ENCODE measurements at places on chromosomes 5 and 9.

DNA sequence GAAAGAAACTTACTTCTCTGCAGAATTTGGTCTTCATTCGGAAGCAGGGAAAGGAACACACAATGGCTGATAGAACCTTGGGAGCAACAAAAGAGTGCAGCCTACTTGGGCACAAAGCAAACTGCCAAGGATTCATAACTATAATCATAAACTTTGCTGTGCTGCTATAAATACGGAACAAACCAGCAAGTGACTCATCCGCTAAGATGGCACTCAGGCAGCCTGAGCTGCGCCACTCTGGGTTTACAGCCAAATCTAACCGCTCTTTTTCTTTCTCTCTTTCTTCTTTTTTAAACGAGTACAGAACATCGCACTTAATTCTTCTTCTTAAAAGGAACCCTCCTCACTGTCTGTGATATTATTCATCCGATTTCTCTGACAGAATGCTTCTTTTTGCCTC lies 81.1 kb downstream of the PTPN3 start:
- DNase-seq = no peak

DNA sequence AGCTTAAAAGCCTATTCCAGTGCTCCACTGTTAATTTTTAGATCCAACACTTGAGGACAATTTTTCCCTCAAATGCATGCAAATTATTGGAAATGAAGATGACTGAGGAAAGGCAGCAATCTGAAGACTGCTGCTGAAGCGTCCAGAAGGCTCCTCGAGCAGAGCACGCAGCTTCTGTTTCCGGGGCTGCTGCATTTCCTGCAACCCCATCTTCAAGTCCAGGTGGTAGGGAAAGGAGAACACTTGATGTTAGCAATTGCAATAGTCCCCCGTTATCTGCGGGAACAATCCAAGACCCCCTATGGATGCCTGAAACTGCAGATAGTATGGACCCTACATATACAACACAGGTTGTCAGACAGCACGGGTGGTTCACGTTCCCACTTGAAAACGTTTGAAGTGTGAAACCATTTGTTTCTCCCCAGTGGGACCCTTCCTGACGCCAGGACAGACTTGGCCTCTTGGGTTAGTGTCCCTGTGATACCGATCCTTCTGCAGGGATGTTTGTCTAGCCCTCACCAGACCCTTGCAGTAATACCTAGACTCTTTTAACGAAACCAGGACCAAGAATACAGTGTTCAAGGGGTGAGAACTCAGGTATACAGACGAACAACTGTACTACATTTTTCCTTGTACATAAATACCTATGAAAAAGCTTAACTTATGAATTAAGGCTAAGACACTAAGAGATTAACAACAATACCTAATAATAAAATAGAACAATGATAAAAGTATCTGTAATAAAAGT lies 152.3 kb downstream of the HSD17B3 start:
- DNase-seq = no peak

GRCh38 chr9:132201139-132201538 lies 39.3 kb downstream of the NTNG2 start:
- DNase-seq = no peak

DNA sequence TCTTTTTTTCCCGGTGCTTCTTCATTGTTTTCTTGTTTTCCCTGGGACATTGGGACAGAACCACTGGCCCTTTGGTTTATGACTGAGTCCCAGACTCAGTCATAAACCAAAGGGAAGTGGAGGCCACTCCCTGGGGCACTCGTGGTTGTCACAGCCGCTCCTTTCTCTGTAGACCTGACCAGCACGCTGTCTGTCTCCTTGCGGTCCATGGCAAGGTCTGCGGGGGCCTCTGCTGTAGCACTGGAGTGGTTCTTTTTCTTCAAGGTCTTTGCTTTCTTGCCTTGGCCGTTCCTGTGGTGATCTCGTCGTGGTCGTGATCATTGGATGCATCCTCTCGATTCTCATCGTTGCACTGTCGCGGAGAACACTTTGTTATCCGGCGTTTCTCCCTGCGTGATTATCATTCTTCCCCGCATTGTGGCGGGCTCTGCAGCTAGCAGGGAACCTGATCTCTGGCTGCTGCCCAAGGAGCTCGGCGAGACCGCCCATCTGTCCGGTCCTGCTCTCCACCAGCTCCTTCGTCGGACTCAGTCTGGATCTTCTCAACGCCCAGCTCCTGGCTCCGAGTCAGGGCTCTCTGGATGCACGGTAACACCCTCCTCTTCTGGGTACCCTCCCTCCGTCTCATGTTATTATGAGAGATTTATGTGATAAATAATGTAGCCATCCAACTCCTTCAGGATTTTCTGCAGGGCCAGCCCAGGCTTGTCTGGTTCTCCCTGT lies 43.5 kb upstream of the MPDZ start:
- no peak for DNase-seq

GRCh38 chr5:102762095-102762534 lies 7.0 kb downstream of the PAM start:
- DNase-seq = no peak

DNA sequence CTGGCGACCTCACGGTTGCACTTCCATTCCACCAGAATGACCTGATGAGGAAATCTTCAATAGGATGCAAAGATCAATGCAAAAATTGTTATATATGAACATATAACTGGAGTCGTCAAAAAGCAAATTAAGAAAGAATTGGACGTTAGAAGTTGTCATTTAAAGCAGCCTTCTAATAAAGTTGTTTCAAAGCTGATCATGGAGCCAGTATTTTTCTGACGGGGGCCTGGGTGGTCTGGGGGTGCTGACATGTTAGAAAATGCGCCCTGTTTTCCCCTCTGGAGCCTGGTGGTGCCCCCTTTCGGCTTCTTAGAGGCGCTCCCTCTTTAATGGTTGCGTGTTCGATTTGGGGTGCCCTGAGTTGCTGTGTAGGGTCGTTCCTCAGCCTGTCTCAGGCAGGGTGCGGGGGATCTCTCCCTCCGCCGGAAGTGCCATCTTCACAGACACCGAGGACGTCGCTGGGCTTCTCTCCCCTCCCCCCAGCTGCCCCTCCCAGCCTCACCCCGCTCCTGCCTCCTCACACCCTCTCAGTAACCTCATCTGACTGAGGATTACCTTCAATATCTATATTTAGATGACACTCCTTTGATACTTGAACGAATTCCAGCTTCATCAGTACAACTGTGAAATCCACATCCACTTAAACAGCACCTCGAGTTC lies 18.3 kb downstream of the PTGES2 start:
- DNase-seq = no peak

- no peak for DNase-seq
Observed at GRCh38 chr9:126438741-126439401, 112.2 kb downstream of the MVB12B start.

GRCh38 chr9:8096091-8096490 lies 296.5 kb upstream of the DMAC1 start:
- no peak for DNase-seq

DNA sequence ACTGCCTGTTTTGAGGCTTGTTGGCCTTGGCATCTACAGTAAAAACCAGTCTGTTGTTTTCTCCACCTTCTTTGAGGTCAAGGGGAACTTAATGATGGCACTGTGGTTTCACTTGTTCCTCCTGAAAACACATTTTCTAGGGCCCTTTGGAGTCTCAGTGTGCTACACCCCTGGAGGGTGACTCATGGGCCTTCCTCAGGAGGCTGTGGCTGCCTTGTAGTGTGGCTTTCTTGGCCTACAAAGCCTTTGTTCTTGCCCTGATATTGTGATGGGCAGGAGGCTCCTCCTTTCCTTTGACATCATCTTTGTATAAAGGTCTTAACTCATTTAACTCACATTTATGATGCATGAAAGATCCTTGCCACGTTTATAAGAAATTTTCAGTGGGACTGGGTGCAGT lies 56.3 kb upstream of the GPBP1 start:
- no peak for DNase-seq
